Activated T-cell treated with anti-CD3 and anti-CD28 coated beads, Interleukin-2, amount 50 U/mL, for 4 hours (primary cell): ENCODE measurements at places on chromosomes 11 and 22. TPM values are rescaled to one million over a fixed set of nuclear protein-coding genes. Genes with fewer than 3 reads are reported as not detected.

The SLC17A6 gene
- not detected for total RNA-seq

The MS4A4E gene
- total RNA-seq = not detected

The TMEM191C gene
- total RNA-seq = 0.87 TPM

The GNAZ gene
- total RNA-seq = 0.61 TPM

The OR8A1 gene
- not detected for total RNA-seq

The MMP7 gene
- 0.47 TPM for total RNA-seq

The RASD2 gene
- 0.14 TPM for total RNA-seq

- DNase-seq = no peak
Measured at GRCh38 chr11:15112131-15112541, 2.6 kb upstream of the INSC start.

GRCh38 chr22:28207281-28208030, 288.4 kb upstream of the PITPNB start:
- DNase-seq = no peak

GRCh38 chr11:84420271-84420670, 1134.1 kb upstream of the CCDC90B start:
- DNase-seq = no peak

- DNase-seq = no peak
Measured at GRCh38 chr11:12388939-12389670, 11.7 kb downstream of the PARVA start.

DNA sequence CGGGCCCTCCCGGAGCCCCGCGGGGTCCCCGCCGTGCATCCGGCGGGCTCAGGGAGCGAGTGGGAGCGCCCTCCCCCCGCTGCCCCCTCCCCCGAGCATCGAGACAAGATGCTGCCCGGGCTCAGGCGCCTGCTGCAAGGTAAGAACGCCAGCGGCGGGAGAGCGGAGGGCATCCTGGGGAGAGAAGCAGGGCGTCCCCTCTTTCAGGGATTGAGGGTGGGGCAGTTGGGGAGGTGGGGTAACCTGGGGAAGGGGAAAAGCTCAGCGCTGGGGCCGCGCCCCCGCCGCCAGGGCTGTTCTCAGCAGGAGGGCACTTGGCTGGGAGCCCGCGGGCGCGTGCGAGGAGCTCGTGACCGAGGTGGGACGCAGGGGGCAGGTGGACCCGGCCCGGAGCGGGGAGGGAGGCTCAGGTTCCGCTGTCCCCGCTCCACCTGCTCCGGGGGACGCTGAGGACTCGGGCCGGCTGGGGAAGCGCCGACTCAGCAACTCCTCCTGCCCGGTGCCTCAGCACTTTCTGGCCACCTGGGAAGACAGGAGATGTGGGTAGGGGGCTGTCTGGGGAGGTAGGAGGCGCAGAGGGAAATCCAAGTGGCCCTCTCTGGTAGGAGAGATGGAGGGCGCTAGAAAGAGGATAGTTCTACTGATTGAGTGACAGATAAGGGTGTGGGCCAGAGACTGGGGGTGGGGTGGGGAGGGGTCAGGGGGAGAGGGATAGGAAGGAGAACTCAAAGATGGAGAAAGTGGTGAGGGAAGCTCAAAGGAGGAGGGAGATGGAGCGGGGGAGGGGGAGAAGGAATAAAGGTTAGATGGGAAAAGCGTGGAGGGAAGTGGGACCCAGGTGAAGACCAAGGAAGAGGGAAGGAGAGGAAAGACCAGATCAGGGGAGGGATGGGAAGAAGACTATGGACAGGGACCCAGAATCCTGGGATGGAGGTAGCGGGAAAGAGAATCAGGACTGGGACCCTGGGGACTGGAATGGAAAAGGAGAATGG, 726 bp downstream of the RTN4RL2 start:
- DNase-seq = no peak

DNA sequence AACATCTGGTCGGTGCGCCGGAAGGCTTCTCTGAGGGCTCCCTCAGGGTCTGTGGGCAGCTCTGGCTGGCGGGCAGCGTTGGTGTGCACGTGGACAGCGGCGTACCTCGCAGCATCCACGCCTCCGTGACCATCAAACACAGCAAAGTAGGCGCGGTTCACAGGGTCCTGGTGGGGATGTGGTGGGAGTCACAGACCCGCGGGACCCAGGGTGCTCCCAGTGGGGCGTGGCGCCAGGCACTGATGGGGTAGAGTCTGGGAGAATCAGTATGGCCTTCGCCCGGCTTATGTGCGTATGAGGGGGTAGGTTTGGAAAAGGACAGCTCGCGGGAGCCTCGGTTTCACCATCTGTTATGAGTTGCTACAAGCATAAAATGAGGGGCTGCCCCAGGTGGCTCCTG, 19.2 kb downstream of the PPM1F start:
- no peak for DNase-seq

DNA sequence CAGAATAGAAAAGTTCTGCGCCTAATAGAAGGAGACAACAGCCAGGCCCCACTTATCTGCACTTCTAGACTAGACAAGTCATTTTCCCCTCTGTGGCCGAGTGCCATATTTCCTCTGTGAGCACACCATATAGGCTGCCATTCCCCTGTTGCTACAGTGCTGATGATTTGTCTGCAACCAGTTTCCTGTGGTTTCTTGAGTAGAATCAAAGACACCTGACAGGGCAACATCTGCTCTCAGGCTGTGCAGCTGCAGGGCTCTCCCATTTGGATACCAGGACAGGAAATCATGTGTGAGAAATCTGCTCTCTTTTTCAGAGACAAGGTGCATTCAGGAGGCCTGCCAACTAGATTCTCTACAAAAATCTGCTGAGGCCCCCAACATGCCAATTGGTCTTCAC, 879.3 kb downstream of the DLG2 start:
- no peak for DNase-seq

- peak; percentile 82 for DNase-seq
Measured at GRCh38 chr11:1382831-1383607, 6.7 kb upstream of the BRSK2 start.

GRCh38 chr11:134661660-134662059, 249.6 kb upstream of the B3GAT1 start:
- DNase-seq = no peak

- DNase-seq = no peak
Measured at GRCh38 chr11:121544956-121545355, 92.2 kb upstream of the SORL1-AS1 start.

GRCh38 chr11:118635237-118635591, 27.8 kb downstream of the PHLDB1 start:
- DNase-seq = no peak

- DNase-seq = peak; percentile 13
Measured at GRCh38 chr11:35617687-35618496, at the start of gene FJX1. FJX1 (plus strand) TSS chr11:35618460; CDS start chr11:35618637, 177 bp downstream.

GRCh38 chr22:48320048-48320682, 1507.5 kb downstream of the BRD1 start:
- no peak for DNase-seq

- no peak for DNase-seq
Measured at GRCh38 chr11:110199184-110199981, 97.0 kb downstream of the RDX start.

DNA sequence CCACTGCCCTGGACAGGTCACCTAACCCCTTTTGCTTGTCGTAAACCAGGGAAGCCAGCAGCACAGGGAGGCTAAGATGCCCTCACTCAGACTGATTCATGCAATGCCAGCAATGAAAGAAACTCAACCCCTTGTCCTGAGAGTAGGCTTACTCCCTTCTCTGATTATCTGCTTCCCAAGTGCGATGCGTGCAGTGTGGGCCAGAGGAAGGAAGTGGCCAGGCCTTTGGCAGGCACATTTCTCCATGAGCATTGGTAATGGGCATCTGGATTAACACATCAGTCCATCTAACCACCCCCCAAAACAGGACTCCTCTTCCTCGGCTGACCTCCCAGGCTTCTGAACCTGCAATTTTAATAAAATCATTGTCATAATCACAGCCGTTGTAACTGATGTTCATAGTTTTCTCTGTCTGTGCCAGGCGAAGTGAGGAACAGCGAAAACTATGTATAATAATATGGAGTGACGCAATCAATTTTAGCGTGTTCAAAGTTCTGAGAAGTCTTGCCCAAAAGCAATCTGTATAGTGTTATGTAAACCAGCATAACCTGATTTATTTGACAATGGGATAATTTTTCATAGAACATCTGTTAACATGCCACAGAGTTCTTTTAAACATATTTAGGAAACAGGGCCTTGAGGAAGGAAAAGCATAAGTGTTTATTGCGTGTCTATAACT, 33.9 kb downstream of the TST start:
- no peak for DNase-seq

- DNase-seq = no peak
Measured at GRCh38 chr22:39233710-39234471, 10.9 kb downstream of the PDGFB start.

GRCh38 chr11:47992959-47993820, 12.8 kb downstream of the PTPRJ start:
- no peak for DNase-seq

GRCh38 chr11:111347002-111347722, 31.9 kb downstream of the POU2AF1 start:
- DNase-seq = no peak

DNA sequence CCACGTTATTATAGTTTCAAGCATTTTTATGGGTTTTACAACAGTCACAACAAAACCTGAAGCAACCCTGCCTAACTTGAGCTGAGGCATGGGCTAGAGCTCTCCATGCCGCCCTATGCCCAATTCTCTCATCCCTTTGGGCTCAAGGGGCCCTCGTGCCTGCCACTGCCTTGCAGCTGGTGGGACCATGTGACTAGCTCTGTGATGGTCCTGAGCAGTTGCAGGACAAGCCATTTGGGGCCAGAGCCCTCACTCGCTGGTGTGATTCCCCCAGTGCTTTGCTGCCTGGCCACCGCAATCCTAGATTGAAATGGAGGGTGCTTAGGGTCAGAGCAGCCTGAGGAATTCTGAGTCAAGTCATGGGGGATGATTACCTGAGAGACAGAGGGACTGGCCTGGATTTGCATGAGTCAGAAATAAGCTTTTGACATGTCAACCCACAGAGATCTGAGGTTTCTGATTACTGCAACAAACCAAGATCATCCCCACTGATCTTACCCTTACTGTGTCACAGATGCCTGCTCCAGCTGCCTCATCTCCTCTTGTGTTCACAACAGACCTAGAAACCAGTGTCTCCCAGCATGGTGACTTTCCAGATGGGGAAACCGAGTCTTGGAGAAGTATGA, 323.7 kb downstream of the BRD1 start:
- DNase-seq = no peak

- no peak for DNase-seq
Measured at GRCh38 chr11:13701506-13701905, 33.0 kb downstream of the FAR1 start.

DNA sequence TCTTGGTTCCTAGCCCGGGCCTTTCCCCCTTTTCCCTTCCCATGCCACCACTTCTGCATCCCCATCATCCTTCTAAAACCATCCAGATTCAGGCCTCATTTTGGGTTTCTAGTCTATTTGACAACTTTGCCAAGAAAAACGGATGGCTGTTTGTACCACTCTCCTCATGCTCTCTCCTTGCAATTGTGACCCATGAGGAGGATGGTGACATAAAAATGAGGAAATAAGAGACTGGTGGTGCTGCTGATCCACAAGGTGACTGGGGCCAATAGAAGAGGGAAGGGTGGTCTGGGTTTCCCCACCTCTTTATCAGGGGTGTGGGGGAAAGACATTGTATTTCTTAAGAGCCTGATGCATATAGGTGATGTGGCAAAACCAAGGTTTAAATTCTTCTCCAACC, 1.0 kb downstream of the MS4A4A start:
- no peak for DNase-seq
